T-helper 22 cell (primary cell): ENCODE measurements at places on chromosomes 2 and 18.

DNA sequence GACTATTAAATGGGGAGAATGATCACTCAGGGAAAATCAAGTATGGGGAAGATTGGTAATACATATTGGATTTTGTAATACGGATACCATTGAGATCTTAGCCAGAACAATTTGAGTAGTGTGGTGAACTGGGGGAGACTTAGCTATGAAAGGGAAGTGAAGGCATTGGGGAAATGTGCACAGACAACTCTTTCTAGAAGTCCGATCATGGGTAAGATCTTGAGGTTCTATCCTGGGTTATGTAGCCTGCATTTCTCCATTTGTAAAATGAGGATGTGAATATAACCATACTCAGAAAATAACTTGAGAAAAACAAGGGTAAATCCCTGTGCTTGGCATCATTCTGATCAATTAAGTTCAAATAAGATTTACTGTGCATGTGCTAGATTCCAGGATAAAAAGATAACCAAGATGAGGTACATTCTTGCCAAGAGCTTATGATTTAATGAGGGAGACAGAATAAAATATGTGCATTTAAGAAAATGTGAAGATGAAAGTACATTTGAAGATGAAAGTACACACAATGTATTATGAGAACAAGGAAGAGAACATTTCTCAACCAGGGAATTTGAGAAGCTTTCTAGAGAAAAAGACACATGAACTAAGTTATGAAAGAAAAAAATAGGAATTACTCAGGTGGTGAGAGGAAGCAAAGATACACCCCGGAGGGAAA lies 49.5 kb downstream of the SLC40A1 start:
- DNase-seq = no peak

- DNase-seq = no peak
Measured at GRCh38 chr18:58669731-58670378, 1.4 kb upstream of the MALT1 start.

DNA sequence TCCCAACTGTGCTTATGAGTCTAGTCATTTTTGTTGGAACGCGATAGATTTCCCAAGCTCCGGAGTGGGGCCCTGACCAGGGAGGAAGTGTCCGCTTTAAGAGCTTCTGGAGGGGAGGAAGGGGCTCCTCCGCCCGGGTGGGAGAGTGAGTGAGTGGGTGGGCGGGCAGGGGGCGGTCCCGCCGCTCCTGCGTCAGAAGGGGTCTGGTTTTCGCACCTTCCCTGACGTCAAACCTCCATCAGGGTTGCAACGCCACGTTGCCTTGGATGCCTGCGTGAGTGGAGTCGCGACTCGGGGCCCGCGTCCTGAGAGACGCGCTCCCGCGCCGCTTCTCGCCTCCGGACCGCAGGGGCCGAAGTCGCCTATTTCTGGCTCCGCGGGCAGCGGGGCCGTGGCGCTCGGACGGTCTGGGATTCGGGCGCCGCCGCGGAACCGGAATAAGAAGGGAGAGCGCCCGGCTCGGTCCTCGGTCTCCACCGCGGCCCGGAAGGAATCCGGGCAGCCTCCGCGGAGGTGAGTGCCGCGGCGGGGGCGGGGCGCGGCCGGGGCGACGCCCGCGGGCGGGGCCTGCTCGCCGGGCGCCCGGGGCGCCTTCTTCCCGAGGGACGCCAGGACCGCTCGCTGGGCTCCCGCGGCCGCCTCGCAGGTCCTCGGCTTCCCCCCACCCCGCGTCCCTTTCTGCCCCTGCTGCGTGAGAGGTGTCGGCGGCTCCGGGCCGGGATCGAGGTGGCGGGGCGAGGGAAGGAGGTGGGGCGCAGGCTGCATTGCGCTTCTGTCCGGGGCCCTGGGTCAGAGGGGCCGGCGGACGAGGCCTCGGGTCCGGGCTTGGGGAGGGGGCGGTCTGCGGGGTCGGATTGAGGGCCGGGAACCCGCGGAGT lies at the start of gene ZDBF2:
Gene ZDBF2, plus strand, starts transcription at position 230 of the 878 bp plus-strand sequence. CDS start 7,187 bp downstream, outside the sequence.
- DNase-seq = peak; percentile 19

GRCh38 chr2:37274359-37274965 lies 43.0 kb downstream of the NDUFAF7 start:
- DNase-seq = no peak

- no peak for DNase-seq
Measured at GRCh38 chr2:71129114-71129901, 721 bp downstream of the MCEE start.

GRCh38 chr2:72210470-72210869 lies 62.8 kb upstream of the CYP26B1 start:
- no peak for DNase-seq

GRCh38 chr18:46360866-46361265 lies 256.7 kb downstream of the HAUS1 start:
- DNase-seq = no peak

GRCh38 chr2:177753682-177754491 lies 318.7 kb downstream of the PDE11A start:
- no peak for DNase-seq

DNA sequence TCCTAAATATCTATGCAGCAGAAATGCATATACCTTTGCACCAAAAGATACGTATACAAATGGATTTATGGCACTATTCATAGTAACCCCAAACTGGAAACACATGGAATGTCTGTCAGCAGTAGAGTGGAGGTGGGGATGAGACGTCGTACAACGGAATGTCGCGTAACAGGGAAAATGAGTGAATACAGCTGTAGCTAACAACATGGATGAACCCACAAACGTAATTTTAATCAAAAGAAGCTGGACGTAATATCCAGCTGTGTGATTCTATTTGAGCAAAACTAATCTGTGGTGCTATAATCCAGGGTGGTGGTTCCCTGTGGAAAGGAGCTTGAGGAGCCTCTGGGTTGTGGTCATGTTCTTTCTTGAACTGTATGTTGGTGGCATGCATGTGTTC lies 89.9 kb downstream of the MTA3 start:
- DNase-seq = no peak

- no peak for DNase-seq
Measured at GRCh38 chr2:101967826-101968513, 23.8 kb upstream of the IL1R2 start.

DNA sequence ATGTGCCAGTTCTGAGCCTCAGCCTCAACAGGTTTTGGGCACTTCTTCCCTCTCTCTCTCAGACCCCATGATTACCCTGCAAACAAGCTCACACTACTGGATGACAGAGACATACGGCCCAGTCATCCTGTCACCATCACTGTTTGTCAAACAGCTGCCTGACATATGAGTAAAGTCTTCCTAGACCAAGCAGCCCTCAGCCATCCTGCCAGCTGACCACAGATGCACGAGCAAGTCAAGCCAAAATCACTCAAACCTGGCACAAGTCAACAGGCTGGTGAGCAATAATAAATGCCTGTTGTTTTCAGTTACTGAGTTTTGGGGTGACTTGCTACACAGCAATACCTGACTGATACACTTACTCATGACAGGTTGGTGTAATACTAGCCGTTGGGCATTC lies 75.5 kb upstream of the KLF7 start:
- no peak for DNase-seq

GRCh38 chr2:55140316-55141219 lies 90.3 kb upstream of the RTN4 start:
- DNase-seq = no peak

- DNase-seq = peak; percentile 29
Measured at GRCh38 chr2:102082571-102083392, 59.8 kb upstream of the IL1R1 start.

- no peak for DNase-seq
Measured at GRCh38 chr2:128774320-128775216, 455.9 kb upstream of the HS6ST1 start.

- DNase-seq = no peak
Measured at GRCh38 chr2:144403933-144404332, 116.0 kb downstream of the ZEB2 start.

- no peak for DNase-seq
Measured at GRCh38 chr2:10778724-10779115, 33.9 kb downstream of the PDIA6 start.

DNA sequence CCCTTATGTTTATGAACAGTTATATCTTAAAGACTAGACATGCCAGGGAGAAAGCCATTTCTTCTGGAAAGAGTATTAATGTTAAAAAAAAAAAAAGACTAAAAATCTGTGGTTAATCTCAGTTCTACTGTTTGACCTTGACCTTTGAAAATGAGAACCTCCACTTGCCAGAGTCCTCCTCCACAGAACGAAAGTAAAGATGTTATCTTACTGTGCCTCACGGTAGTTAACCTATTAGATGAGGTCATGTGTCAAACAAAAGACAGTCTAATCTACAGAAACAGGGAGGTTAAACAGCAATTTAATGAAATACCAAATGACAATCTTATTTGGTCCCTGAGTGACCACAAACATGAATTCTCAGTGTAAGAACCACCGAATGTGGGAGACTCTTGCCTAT lies 51.2 kb downstream of the SLC14A2 start:
- DNase-seq = no peak

GRCh38 chr2:85307527-85307897 lies 20.3 kb downstream of the TGOLN2 start:
- DNase-seq = no peak

DNA sequence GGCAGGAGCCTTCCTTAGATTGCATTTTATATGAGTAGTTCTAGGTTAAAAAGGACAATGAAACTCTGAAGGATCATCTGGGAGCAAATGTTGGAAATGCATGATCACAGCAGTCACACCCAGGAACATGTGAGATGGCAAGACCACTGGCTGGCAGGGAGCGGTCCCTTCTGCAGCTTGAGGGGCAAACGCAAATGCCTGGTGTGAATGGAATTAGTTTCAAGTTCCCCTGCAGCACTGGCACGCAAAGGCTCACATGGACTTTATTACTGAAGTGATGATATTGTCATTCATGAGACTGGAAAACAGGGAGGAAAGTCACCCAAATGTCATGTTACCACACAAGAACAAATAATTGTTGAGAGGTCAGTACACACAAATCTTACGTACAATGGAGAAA lies 223.3 kb downstream of the FBXO15 start:
- DNase-seq = no peak

- DNase-seq = no peak
Measured at GRCh38 chr2:127146820-127147502, 40.0 kb upstream of the BIN1 start.

DNA sequence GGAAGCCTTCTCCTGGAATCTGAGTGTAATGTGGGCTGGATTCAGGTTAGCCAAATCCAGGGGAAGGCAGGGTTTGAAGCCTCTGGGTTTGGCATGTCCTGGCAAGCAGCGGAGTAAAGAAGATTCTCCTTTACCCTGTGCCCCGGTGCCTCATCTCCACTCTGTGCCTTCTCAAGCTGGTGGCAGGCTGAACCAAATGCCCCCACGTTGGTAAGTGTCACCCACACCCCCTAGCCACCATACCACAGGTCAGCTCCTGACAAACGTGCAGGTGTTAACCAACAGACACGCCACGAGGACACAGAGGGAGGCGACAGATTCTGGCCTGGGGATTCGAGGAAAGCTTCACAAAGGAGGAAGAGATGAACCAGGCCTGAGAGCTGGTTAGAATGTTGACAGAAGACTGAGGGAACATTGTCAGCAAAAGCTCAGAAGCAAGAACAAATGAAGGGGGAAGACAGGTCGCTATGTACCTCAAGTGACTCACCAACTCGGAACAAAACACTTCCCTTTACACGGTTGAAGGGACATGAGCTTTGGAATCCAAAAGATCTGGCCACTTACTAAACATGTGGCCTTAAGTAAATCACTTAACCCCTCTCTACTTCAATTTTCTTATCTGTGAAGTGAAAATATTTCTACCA lies 85.2 kb upstream of the LCLAT1 start:
- no peak for DNase-seq
